ENCODE measurements at places on chromosomes 7 and 10. TPM values are rescaled to one million over a fixed set of nuclear protein-coding genes. Genes with fewer than 3 reads are reported as not detected.

HIF1AN gene
- 24.5 TPM for total RNA-seq

HGF gene
- total RNA-seq, result 0.76 TPM

ACHE gene
- 0.44 TPM for total RNA-seq

LLCFC1 gene
- total RNA-seq, result not detected

TACC2 gene
- total RNA-seq, result 90.0 TPM

ADRA2A gene
- total RNA-seq, result 0.44 TPM

AS3MT gene
- total RNA-seq, result 0.12 TPM

PNLIP gene
- not detected for total RNA-seq

KAT6B gene
- total RNA-seq, result 17.3 TPM

UCMA gene
- not detected for total RNA-seq

IQCE gene
- 7.5 TPM for total RNA-seq

AFAP1L2 gene
- total RNA-seq, result 22.8 TPM

RET gene
- 0.20 TPM for total RNA-seq

WNT8B gene
- total RNA-seq, result not detected
